SW480 (cell line): ENCODE measurements at places on chromosomes 2 and 18.

DNA sequence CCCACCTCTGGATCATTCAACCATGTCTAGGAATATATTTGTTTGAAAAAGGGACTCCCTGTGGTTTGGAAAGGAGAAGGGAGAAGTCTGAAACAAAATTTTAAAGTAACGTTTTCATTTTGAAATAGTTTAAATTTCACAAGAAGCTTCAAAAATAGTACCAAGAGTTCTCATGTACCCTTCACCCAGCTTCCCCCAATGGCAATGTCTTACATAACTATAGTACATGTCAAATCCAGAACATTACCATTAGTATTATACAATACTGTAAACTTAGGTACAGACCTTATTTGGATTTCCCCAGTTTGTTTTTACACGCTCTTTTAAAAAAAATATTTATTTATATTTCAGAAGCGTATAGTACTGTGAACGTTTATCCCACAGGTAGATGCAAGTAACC lies 4.0 kb upstream of the LYG2 start:
- DNase-seq: no peak

GRCh38 chr2:10441948-10442347 lies 6.2 kb downstream of the ODC1 start:
- DNase-seq: no peak

- no peak for DNase-seq
These were observed 215.5 kb downstream of the TRIB2 start for GRCh38 chr2:12932192-12932591.

DNA sequence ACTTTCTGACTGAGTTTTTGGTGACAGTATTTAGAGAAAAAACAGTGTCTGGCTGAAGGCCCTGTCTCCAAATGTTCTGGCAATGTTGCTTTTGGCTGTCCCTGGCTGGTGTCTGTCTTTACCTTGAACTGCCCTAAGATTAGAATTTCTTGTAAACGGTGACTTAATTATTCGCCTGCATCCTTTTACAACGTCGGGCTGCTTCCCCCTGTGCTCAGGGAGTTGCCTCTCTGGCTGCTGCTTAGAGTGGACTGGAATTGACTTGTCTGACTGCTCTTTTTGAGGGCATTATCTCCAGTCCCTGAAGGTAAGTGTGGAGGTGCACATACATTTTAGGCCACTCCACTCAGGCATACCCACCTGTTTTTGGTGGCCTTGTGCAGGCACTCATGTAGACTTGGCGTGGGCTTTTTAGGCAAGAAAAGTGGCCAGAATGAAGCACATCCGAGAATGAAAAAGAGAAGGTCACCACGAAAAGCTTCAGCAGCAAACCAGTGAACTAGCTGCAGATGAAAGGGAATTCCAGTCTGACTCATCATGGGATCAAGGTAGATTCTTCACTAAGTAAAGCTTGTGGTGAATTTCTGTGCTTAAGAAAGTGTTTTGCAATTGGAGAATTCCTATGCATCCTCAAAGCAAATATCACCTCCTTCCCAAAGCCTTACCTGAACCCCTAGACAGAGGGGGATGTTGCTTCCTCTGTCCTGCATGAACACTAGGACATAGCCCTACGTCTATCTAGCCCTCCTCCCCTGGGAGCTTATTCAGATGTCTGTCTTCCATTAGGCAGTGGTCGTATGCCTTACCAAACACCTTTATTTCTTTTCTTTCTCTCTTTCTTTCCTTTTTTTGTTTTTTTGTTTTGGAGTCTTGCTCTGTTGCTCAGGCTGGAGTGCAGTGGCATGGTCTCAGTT lies 230.3 kb upstream of the TRIB2 start:
- peak; percentile 72 for DNase-seq

DNA sequence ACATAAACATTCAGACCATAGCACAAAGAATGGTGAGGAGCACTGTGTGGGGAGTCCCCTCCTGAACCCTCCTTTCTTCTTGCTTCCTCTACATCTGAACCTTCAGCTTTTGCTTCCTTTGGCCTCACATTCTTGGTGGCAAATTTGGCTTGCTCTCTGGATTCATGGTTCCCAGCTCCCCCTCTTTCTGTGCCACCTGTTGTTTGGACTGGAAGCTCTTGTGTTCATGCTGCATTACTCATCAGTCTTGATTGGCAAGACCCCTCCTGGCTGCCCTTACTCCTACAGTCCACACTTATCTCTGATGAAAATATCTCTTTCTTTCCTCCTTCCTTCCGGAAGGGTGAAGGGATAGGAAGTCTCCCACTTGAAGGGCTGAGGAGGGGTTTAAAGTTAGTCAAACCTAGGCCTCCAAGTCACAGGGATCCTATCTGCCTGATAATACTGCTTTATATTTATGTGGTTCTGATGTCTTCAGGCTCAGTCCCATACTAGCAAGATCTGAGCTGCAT lies 70.0 kb downstream of the MYO3B start:
- no peak for DNase-seq

DNA sequence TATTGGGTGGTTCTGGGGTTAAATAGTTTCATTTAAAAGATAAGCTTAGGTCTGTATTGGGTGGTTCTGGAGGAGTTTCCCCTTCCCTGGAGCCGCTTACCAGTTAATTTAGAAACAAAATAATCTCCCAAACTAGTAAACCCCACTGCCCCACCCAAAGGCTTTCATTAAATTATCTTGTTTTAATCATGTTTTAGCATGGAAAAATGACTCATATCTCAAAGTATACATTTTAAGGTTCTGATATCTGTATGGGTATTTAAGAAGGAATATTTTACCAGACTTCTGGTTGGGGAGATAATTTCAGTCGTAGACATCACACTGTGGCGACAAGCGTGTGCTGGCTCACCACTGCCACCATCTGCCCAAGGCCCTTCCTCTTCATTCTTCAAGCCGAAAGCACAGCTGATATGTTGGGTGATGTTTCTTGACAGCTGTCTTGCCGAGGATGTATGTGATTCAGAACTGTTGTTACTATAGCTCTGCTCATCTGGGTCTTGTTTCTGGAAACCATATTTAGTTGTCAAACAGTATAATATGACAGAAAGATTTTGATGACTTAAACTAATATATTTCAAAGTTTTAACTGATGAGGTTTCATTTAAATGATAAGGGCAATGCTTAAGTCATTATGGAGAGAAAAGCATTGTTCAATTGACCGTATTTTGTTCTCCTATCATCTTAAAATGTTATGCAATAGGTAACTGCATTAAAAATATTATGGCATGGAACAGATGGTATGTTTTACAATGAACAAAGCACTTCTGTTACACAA lies 5.1 kb downstream of the FIGLA start:
- DNase-seq: peak; percentile 66

DNA sequence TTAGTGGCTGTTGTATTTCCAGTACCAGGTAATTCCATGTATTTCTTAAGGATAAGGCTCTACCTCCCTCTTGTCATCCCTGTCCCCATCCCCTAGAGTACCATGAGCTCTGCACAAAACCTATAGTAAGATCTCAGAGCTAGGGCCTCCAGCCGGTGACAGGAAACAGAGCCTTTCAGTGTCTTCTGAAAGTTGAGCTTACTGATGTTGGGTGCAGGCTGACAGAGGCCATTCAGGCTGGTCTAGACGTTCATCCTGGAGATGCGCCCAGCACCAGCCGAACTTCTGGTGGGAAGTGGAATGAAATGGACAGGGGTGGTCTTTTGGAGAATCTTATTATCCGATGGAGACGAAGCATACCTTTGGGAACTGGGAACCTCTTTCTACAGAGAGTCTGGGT lies 16.7 kb upstream of the LYPD6B start:
- no peak for DNase-seq

GRCh38 chr2:239046822-239047221 lies 198.9 kb downstream of the TWIST2 start:
- no peak for DNase-seq

DNA sequence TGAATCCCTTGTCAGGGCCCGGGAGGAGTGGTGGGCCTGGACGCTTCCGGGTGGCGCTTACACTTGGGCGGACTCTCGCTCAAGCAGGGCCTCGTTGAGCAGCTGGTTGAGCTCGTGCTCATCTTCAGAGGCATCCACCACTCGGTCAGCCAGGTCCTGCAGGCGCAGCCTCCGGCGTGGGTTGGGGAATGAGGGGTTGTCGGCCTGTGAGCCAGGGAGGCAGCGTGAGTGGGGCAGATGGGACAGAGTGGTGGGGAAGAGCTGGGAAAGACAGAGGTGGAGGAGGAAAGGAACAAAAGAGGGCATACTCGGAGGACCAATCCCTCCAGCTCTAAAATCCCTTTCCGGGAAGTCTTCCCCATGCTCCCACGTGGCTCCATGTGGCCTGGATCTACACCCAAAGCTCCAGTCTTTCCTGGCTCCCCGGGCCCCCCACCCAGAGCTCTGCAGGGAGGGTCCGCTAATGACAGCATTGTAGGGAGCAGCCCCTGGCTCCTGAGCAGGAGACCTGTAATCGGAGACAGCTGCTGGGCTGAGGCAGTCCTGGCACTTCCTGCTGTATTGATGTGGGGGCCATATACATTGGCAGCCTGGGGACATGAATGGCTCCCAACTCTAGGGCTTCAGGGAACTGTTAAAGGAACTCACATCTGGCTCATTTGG lies 41.6 kb downstream of the CENPO start:
- DNase-seq: no peak

DNA sequence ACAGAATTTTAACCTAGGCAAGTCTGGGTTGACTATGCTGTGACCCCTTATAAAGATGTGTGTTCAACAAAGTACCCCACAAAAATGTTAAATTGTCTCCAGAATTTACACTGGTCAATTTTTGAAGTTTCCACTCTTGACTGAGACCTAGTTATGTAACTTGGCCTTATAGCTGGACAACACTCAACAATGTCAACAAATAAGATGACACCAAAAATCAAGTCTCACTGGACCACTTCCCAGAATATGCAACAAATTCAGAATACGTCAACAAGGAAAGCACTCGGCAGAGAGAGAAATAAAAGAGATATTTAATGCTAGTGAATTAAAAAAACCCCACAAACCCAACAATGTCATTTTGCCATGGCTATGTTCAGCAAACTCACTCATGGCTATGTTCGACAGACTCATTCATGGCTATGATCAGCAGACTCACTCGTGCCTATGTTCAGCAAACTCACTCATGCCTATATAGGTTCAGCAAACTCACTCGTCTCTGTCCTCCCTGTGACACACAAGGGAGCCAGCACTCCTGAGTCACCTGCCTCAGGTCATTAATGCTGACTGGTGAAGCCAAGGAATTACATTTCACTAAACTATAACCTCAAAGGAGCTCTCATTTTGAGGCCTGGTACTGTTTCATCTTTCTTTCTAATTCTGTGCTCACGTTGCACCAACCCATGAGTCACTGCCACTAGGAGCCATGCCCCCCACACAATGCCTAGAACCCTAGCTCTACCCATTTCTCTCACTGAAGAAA lies 72.7 kb downstream of the PTPN2 start:
- no peak for DNase-seq

GRCh38 chr18:37270038-37270665 lies 295.4 kb downstream of the CELF4 start:
- DNase-seq: no peak

DNA sequence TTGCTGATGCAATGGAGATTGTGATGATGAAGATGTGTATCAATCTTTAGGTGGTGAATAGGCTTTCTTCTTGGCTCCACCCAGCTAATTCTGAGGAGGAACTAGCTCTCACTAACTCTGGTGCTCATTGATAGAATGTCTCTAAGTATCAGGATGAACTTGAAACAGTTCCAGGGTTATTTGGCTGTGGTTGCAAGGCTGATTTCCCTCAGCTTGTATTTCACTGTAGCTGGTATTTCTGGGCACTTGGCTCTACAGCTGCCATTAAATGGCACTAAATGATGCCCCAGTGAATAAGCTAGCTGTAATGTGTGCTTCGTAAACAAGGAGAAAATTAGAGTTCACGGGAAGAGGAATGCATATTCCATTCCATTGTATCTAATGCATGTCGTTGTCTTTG lies 241.2 kb downstream of the RPIA start:
- DNase-seq: no peak

DNA sequence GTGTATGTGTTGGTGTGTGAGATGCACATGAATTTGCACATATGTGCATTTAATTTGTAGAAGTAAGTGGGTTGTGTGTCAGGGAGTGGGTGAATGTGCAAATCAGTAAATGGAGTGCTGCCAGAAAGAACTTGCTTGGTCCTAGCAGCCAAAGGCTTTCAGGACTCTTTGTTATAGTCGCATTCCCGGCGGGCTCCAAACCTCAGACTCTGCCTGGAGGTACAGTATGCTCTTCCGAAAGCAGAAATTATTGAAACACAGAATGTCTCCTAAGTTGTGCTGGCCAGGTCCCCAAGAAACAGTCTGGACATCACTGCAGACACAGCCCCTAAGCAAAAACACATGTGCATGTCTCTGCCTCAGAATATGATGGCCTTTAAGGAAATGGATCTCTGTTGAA lies 232.4 kb downstream of the INSIG2 start:
- DNase-seq: no peak

GRCh38 chr2:99959261-99960014 lies 183.0 kb downstream of the AFF3 start:
- DNase-seq: no peak

DNA sequence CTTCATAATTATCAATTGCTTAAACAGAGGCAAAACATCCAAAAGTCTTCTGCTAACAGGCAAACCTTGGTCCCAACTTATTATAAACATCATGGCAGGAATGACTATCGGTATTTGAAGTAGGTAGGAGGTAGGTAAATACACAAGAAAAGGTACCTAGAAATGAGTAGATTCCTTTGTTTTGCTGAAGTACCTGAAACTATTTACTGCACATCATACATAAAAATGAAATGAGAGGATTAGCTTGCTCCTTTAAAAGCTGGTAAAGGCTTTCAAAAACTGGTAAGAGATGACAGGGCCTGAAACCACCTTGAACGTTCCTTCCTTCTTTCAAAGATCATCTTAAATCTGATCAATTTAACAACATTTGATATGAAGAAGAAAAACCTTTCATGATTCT lies 55.2 kb upstream of the MAPRE2 start:
- no peak for DNase-seq

DNA sequence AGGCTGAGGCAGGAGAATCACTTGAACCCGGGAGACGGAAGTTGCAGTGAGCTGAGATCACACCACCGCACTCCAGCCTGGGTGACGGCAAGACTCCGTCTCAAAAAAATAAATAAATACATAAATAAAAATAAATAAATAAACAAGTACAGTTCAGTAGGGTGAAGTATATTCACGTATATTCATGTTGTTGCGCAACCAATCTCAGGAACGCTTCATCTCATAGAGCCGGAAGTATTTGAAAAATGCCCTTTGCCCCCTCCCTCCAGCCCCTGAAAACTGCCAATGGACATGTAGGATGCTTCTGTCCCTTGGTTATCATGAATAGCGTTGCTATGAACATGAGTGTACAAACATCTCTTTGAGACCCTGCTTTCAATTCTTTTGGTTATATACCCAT lies 132.0 kb downstream of the DTNB start:
- DNase-seq: no peak

DNA sequence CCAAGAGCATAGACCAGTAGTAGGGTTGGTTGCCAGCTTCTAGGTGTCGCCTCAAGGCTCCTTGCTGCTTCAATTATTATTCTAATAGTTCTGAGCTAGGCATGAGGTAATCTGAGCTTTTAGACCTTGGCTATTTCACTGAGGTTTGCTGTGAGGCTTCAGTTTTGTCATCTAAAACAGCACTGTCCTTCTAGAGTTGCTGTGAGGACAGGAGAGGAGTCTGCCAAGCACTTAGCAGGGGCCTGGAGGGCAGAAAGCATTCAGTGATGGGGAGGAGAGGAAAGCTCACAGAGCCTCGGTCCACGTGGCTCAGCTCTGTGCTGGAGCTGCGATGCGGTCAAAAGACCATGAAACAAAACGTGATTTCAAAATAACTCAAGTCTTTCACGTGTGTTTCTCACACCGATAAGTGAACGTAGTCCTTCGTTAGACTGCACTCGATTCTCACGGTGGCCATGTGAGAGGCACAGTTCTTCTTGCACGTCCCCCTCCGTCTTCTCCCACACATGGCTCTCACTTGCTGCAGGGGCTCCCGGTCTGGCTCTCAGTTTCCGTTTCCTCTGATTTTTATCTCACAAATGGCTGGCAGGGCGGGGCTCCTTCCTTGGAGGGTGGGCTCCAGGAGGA lies 113.7 kb downstream of the B3GNT2 start:
- no peak for DNase-seq
